ENCODE measurements at places on chromosomes 11 and 22.
A peak's percentile ranks its signal among the peaks of the same experiment; 100 is the strongest.

- peak; percentile 84 for DNase-seq
- H3K27ac ChIP-seq: peak overlapping the region; percentile 50
- H3K4me1 ChIP-seq: no peaks in the 10 kb centered on the region
- H3K27me3 ChIP-seq: no peaks in the 10 kb centered on the region
- H3K36me3 ChIP-seq: no peaks in the 10 kb centered on the region
Observed at GRCh38 chr11:105177658-105178057, 38.1 kb upstream of the CARD18 start.

- H3K4me1 ChIP-seq: peaks cover 33% of the 10 kb centered on the region
- H3K36me3 ChIP-seq: peaks cover 79% of the 10 kb centered on the region
- no peak overlapping the region for H3K27ac ChIP-seq
- no peak overlapping the region for H3K4me3 ChIP-seq
- DNase-seq: peak; percentile 55
- H3K27me3 ChIP-seq: no peaks in the 10 kb centered on the region
Observed at GRCh38 chr22:49793296-49793695, 34.4 kb downstream of the BRD1 start.

GRCh38 chr11:61372659-61373420 lies 10.7 kb downstream of the TMEM138 start:
- no peak overlapping the region for H3K27ac ChIP-seq
- no peaks in the 10 kb centered on the region for H3K27me3 ChIP-seq
- peaks cover 35% of the 10 kb centered on the region for H3K36me3 ChIP-seq
- no peak overlapping the region for H3K4me3 ChIP-seq
- no peak for DNase-seq
- no peaks in the 10 kb centered on the region for H3K4me1 ChIP-seq

GRCh38 chr11:65595543-65596281 lies at the start of gene KCNK7:
TSS of gene KCNK7 (minus strand) at chr11:65595800. CDS start at chr11:65595772, 28 bp downstream.
- peaks cover 51% of the 10 kb centered on the region for H3K36me3 ChIP-seq
- H3K27me3 ChIP-seq: no peaks in the 10 kb centered on the region
- H3K27ac ChIP-seq: no peak within 1 kb of the TSS
- H3K4me3 ChIP-seq: no peak within 1 kb of the TSS
- no peak for DNase-seq

GRCh38 chr11:64736654-64737053 lies 7.3 kb downstream of the RASGRP2 start:
- H3K36me3 ChIP-seq: peaks cover 6% of the 10 kb centered on the region
- peaks cover 35% of the 10 kb centered on the region for H3K27me3 ChIP-seq
- no peak for DNase-seq
- no peak overlapping the region for H3K27ac ChIP-seq

GRCh38 chr11:75632962-75633361 lies 35.9 kb downstream of the MAP6 start:
- DNase-seq: no peak
- H3K36me3 ChIP-seq: no peaks in the 10 kb centered on the region
- peaks cover 23% of the 10 kb centered on the region for H3K4me1 ChIP-seq
- H3K27me3 ChIP-seq: no peaks in the 10 kb centered on the region
- H3K27ac ChIP-seq: no peak overlapping the region

DNA sequence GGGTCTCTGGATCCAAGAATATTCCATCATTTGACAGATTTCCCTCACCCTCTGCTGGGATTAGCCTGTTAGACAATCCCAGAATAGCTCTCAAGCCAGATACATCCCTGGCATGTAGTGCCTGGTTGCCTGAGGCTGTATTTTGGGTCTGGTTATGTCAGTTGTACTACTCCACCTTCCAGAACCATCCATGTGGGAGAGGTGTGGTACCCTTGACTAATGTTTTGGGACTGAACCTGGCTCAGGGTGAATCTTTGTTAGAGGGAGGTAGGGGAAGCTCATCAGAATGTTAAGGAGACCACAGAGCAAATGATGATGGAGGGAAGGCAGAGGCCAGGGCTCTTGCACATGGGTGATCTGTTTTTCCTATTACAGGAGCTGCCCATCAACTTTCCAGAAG lies 5.2 kb downstream of the C11orf52 start:
- H3K4me1 ChIP-seq: peaks cover 34% of the 10 kb centered on the region
- no peaks in the 10 kb centered on the region for H3K36me3 ChIP-seq
- no peaks in the 10 kb centered on the region for H3K27me3 ChIP-seq
- peak; percentile 26 for DNase-seq
- no peak overlapping the region for H3K4me3 ChIP-seq

Measured in muscle of leg (tissue), 16 donors.